ENCODE measurements at places on chromosomes 5 and 9. TPM values are rescaled to one million over a fixed set of nuclear protein-coding genes. Genes with fewer than 3 reads are reported as not detected.

- H3K27ac ChIP-seq, result peak overlapping the region; percentile 34
- DNase-seq, result peak; percentile 25
- H3K4me1 ChIP-seq, result peaks cover 32% of the 10 kb centered on the region
- H3K36me3 ChIP-seq, result no peaks in the 10 kb centered on the region
- H3K27me3 ChIP-seq, result no peaks in the 10 kb centered on the region
- no peak overlapping the region for H3K4me3 ChIP-seq
Observed at GRCh38 chr9:68975365-68976043, 38.4 kb downstream of the PRKACG start.

Gene MYMK
- total RNA-seq, result not detected

GRCh38 chr5:335740-336038, 14.2 kb downstream of the AHRR start:
- DNase-seq, result no peak
- no peak overlapping the region for H3K4me3 ChIP-seq
- H3K27ac ChIP-seq, result no peak overlapping the region
- no peaks in the 10 kb centered on the region for H3K27me3 ChIP-seq

GRCh38 chr5:126263591-126264184, 159.5 kb upstream of the GRAMD2B start:
- no peak for DNase-seq
- H3K4me3 ChIP-seq, result no peak overlapping the region
- H3K27me3 ChIP-seq, result no peaks in the 10 kb centered on the region
- H3K27ac ChIP-seq, result no peak overlapping the region
- no peaks in the 10 kb centered on the region for H3K4me1 ChIP-seq

GRCh38 chr9:69178583-69179011, 4.5 kb downstream of the TJP2 start:
- H3K4me3 ChIP-seq, result no peak overlapping the region
- peaks cover 62% of the 10 kb centered on the region for H3K4me1 ChIP-seq
- no peaks in the 10 kb centered on the region for H3K36me3 ChIP-seq
- no peak for DNase-seq
- H3K27me3 ChIP-seq, result no peaks in the 10 kb centered on the region

GRCh38 chr5:32711362-32711680, 200 bp downstream of the NPR3 start:
- no peak for DNase-seq
- H3K4me3 ChIP-seq, result no peak overlapping the region
- peaks cover 5% of the 10 kb centered on the region for H3K27me3 ChIP-seq
- no peaks in the 10 kb centered on the region for H3K36me3 ChIP-seq
- H3K27ac ChIP-seq, result no peak overlapping the region

DNA sequence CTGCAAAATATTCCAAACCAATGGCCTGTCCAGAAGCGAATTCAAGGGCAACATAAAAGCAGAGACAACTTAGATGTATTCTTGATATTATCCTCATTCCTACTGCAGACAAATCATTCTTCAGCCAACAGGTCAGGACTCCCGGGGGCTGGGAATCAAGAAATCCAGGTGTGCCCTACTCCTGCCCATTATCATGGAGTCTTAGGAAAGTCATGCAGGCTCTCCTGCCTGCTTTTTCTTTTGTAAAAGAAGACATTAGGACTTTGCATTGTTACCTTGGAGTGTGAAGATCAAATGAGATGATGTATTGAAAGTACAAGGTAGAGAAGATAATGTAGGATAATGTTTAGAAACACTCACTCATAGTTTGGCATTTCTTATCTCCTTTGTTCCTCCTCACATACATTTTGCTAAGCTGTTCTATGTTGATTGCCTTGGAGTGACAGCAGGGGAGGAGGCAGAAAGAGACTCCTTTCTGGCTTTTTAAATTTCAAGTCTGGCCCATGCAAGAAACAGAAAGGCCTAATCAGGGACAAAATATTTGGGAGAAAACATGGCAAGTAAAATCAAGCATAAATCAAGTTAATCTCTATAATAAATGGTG, 113.8 kb downstream of the SV2C start:
- no peak overlapping the region for H3K27ac ChIP-seq
- no peaks in the 10 kb centered on the region for H3K36me3 ChIP-seq
- H3K4me1 ChIP-seq, result no peaks in the 10 kb centered on the region
- H3K27me3 ChIP-seq, result no peaks in the 10 kb centered on the region

DNA sequence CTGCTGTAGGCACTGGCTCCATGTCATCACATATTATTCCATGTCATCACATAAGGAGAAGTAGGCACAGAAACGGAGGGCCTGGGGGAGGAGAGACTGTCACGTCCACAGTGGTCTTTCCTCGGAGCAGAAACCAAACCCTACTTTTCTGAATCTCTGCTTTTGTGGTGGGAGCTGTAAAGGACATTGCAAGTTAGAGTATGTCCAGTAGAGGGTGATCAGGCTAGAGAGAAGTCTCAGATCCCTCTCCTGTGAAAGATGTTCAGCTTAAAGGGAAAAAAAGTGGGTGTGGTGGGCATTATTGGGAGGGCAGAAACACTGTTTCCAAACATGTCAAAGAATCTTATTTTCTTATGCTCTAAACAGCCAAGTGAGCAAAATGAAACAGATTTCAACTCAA, 19.4 kb upstream of the FBP2 start:
- H3K27ac ChIP-seq, result no peak overlapping the region
- no peak overlapping the region for H3K4me3 ChIP-seq
- peaks cover 49% of the 10 kb centered on the region for H3K4me1 ChIP-seq
- peaks cover 4% of the 10 kb centered on the region for H3K27me3 ChIP-seq
- H3K36me3 ChIP-seq, result no peaks in the 10 kb centered on the region
- no peak for DNase-seq

Gene BTNL8
- total RNA-seq, result 1.0 TPM

- H3K36me3 ChIP-seq, result no peaks in the 10 kb centered on the region
- no peak overlapping the region for H3K27ac ChIP-seq
- H3K4me1 ChIP-seq, result no peaks in the 10 kb centered on the region
- DNase-seq, result no peak
Observed at GRCh38 chr5:31377274-31377946, 154.5 kb downstream of the DROSHA start.

DNA sequence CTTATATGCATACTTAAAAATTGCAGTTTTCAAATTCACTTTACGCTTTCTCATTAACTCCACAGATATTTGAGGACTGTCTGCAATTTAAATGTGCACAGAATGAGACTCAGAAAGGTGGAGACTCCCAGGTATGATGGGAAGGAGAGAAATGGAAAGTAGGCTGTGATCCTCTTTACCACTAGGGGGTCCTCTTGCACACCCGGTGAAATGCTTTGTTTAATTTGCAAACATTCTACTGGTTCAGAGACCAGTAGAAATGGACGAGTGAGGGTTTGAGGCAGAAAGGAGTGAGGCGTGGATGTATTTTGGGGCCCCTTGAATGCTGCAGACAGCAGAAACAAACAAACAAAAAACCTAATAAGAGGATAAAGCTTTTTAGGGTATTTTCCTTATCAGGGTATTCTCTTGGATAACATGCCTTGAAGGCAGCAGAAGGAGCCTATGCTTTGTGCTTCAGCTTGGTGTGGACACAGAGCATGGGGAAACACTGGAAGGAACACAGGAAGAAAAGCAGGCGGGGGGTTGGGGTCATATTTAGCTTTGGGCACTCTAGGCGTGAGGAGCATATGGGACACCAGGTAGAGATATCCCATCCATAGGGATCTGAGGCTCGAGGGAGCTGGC, 410.1 kb downstream of the DMRT2 start:
- no peaks in the 10 kb centered on the region for H3K36me3 ChIP-seq
- no peak overlapping the region for H3K4me3 ChIP-seq
- H3K4me1 ChIP-seq, result no peaks in the 10 kb centered on the region
- H3K27ac ChIP-seq, result no peak overlapping the region

Gene HMGCS1
- total RNA-seq, result 22.8 TPM

DNA sequence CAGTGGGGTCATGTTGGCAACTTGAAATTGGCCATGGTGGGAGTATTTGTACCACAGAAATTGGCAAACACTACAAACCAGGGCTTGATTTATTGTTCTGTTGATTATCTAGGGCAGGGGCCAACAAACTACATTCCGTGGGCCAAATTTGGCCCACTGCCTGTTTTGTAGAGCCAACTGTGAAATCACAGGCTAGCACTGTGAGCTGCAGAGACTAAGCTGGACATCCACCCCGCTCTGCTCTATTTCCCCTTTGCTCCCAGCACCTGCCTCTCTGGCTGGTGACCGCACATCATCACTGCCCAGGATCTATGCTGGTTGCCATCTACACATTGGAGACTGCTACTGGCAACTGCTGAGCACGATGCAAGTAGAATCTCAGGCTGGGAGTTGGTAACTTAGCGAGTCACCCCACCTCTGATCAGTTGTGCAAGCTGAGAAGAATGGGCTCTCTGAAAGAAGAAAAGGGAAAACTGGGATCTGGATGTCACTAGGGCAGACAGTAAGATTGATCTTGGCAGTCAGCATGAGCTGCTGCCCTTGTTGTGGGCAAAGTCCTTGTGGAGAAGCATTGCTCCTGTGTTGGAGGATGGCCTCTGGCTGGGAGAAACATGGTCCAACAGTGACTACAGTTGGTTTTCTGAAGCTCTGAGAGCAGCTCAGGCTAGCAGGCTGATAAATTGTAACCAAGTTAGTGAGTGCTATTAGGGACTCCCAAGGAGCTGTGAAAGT, 144.7 kb upstream of the RAD23B start:
- H3K4me3 ChIP-seq, result no peak overlapping the region
- no peaks in the 10 kb centered on the region for H3K36me3 ChIP-seq
- no peaks in the 10 kb centered on the region for H3K4me1 ChIP-seq
- no peaks in the 10 kb centered on the region for H3K27me3 ChIP-seq
- no peak overlapping the region for H3K27ac ChIP-seq

GRCh38 chr9:12813960-12814876, 39.4 kb downstream of the LURAP1L start:
- no peaks in the 10 kb centered on the region for H3K36me3 ChIP-seq
- H3K27ac ChIP-seq, result peak overlapping the region; percentile 76
- DNase-seq, result peak; percentile 81
- peaks cover 52% of the 10 kb centered on the region for H3K4me1 ChIP-seq

DNA sequence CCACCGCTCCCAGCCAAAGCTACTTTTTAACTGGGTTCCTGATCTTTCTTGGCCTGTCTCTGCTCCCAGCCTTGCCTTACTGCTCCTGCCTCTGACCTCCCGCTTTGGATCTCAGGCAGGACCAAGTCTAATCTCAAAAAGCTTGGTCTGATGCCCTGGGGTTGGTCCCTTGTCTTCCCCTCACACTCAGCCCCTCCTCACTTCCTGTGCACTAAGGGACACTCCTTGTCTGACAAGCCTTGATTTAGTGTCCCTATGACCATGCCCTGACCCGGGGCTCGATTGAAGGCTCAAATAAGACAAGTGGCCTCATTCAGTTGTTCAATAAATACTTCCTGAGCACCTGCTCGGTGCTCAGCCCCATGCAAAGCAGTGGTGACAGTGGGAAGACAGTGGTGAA, 3.7 kb upstream of the GTF3C5 start:
- no peak overlapping the region for H3K27ac ChIP-seq
- no peaks in the 10 kb centered on the region for H3K36me3 ChIP-seq

Gene PCDHGB6
- total RNA-seq, result 4.6 TPM

GRCh38 chr9:37026113-37026930, 7.7 kb downstream of the PAX5 start:
- H3K27me3 ChIP-seq, result peaks cover 7% of the 10 kb centered on the region
- no peaks in the 10 kb centered on the region for H3K36me3 ChIP-seq
- H3K4me1 ChIP-seq, result peaks cover 46% of the 10 kb centered on the region
- no peak for DNase-seq
- H3K27ac ChIP-seq, result no peak overlapping the region
- no peak overlapping the region for H3K4me3 ChIP-seq

GRCh38 chr5:51987669-51988209, 604.5 kb downstream of the ISL1 start:
- H3K27me3 ChIP-seq, result no peaks in the 10 kb centered on the region
- H3K4me3 ChIP-seq, result no peak overlapping the region
- no peaks in the 10 kb centered on the region for H3K4me1 ChIP-seq
- no peaks in the 10 kb centered on the region for H3K36me3 ChIP-seq
- DNase-seq, result no peak
- no peak overlapping the region for H3K27ac ChIP-seq

Gene GFPT2
- total RNA-seq, result 3.9 TPM

Gene CDC25C
- total RNA-seq, result not detected

- no peaks in the 10 kb centered on the region for H3K27me3 ChIP-seq
- no peaks in the 10 kb centered on the region for H3K4me1 ChIP-seq
- no peak overlapping the region for H3K27ac ChIP-seq
Observed at GRCh38 chr9:82299870-82300269, 311.3 kb downstream of the SPATA31D1 start.

Gene FAM221B
- total RNA-seq, result 0.33 TPM

- H3K27me3 ChIP-seq, result no peaks in the 10 kb centered on the region
- H3K4me1 ChIP-seq, result peaks cover 22% of the 10 kb centered on the region
- no peaks in the 10 kb centered on the region for H3K36me3 ChIP-seq
- peak; percentile 15 for DNase-seq
- H3K27ac ChIP-seq, result peak overlapping the region; percentile 28
- no peak overlapping the region for H3K4me3 ChIP-seq
Observed at GRCh38 chr5:143051244-143052058, 281.3 kb downstream of the ARHGAP26 start.

DNA sequence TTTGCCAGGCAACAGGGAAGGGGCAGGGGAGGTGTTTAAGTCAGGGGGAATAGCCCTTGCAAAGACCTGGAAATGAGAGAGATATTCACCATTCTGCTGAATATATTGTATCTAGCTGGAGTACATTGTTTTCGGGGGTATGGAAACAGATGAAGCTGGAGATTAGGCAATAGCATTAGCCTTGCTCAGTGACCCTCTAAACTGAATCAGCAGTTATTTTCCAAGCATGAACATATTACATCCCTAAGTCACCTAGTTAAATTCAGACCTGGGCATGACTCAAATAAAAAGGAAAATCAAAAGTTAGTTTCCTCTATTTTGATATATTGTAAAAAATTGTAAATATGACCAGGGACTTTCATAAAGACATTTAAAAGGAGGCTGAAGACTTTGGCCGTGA, 544.6 kb upstream of the TRPC7 start:
- no peaks in the 10 kb centered on the region for H3K27me3 ChIP-seq
- no peak overlapping the region for H3K27ac ChIP-seq
- DNase-seq, result no peak
- H3K4me1 ChIP-seq, result no peaks in the 10 kb centered on the region
- H3K36me3 ChIP-seq, result no peaks in the 10 kb centered on the region

Gene ARSI
- total RNA-seq, result 0.26 TPM

GRCh38 chr9:20300430-20301115, 321.7 kb downstream of the MLLT3 start:
- DNase-seq, result no peak
- H3K36me3 ChIP-seq, result no peaks in the 10 kb centered on the region
- H3K4me3 ChIP-seq, result no peak overlapping the region
- no peak overlapping the region for H3K27ac ChIP-seq

DNA sequence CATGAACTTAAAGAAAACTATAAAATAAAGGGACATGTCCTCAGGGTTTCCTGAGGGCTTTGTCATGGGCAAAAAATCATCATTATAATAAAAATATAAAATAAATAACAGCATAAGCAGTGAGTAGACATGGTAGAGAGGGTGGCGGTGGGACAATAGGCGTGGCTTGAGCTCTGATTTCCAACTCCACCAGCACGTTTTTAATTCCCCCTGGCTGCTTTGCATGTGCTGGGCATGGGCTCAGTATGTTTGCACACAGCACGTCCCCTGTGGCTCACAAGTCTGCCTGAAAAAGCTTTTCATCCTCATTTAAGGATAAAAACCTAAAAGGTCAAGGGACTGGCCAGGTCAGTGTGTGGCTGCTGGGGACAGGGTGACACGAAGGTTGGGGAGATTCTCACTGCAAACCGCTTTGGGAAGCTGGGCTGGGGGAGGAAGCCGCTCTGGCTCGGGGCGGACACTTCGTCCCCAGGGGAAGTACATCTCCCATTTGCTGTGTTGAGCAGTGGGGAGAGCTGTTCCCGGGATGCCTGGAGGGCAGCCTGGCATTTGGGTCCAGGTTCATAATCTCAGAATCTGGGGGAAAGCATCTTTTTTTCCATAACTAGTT, 32.6 kb downstream of the NKX2-5 start:
- no peaks in the 10 kb centered on the region for H3K36me3 ChIP-seq
- no peaks in the 10 kb centered on the region for H3K27me3 ChIP-seq
